Stimulated activated CD4-positive, alpha-beta T cell treated with anti-CD3 and anti-CD28 coated beads, Interleukin-15, amount 100 ng/mL, for 24 hours (primary cell): ENCODE measurements at places on chromosomes 7 and 10.

GRCh38 chr10:132907821-132908620, 34.3 kb downstream of the CFAP46 start:
- DNase-seq, result no peak

DNA sequence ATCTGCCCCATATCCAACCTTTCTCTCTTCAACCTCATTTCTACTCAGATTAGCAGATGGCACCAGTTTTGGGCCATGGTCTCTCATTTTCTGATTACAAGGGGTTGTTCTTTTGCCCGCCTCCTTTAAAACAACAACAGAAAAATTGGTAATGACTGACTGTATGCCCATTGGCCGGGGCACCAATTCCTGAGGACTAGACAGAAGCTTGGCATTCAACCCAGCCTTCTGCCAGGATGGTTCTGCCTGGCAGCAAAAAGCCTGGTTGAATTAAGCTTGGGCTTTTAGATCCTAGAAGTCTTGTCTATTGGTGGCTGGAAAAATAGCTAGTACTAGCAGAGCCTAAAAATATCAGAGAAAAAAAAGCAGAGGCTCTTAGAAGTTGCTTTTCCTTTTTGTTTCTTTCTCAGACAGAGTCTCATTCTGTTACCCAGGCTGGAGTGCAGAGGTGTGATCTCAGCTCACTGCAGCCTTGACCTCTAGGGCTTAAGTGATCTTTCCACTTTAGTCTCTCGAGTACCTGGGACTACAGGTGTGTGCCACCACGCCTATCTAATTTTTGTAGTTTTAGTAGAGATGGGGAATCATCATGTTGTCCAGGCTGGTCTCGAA, 402.6 kb downstream of the AUTS2 start:
- DNase-seq, result no peak

- DNase-seq, result no peak
Observed at GRCh38 chr10:32229170-32229569, 117.8 kb downstream of the EPC1 start.

DNA sequence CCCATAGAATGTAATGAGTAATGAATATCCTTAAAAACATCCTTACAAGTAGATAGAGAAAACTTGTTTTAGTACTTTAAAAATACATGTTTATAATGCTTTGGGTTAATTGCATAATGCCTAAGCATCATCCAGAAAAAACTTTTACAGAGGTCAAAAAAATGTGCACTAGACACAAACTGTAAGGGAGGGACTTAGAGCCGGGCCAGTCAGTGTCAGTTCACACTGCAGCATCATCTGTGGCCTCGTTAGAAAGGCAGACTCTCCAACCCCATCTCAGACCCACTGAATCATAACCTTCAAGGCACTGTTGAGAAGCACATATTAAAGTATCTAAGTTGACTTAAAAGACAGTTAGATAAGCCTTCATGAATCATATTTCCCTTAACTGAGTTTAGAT, 230.1 kb upstream of the PRPS1L1 start:
- no peak for DNase-seq
